ENCODE measurements at places on chromosomes 4 and X.

- no peak for DNase-seq
These were observed 17.6 kb downstream of the TKTL1 start for GRCh38 chrX:154313147-154313546.

- no peak for DNase-seq
These were observed 578.6 kb downstream of the SPOCK3 start for GRCh38 chr4:166655705-166656104.

GRCh38 chrX:53704854-53705253 lies 18.3 kb upstream of the HUWE1 start:
- DNase-seq: no peak

DNA sequence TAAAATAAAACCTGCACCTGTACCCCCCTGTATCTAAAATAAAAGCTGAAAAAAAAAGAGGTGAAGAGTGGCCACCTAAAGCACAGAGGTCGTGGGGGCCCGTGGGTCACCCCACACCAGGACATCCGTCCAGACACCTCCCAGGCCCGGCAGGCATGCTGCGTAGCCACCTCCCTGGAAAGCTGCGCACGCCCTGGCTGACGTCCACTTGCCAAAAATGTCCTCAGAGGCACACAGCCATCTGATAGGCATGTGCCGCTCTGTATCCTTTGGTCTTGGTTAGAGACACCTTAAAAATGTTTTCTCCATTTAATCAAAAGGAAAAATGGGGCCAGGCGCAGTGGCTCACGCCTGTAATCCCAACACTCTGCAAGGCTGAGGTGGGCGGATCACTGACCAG lies 17.7 kb downstream of the FAM53A start:
- no peak for DNase-seq

GRCh38 chrX:21958916-21959315 lies 18.4 kb downstream of the SMS start:
- DNase-seq: no peak

DNA sequence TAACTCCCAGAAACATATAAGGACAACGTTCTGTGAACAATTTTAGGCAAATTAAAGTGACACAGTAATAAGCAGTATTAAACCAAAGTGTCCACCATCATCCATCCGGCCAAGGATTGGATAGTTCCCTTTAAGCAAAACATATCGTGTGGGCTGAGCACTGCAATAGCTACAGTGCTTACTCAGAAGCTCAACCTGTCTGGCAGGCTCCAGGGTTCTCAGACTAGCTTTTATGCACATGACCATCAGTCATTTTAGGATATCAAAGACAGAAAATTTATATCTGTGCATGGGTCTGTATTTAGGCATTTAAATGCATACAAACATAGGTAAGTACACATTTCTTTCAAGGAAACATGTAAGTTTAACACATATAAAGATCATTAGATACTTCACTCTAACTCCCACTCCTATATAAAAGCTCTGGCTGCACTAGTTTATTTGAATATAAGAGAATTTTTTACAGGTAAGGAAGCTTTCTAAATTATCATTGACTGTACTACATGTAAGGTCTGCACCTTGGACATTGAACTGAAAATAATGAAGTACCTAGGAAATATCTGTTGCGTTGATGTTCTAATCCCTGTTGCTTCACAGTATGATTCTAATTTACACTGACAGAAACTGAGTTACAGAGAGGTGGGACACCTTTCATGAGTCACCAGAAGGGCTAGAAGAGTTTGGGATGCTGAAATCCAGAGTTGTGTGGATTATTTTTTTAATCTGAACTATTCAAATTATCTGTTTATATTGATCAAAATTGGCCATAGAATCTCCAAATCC lies 67.6 kb downstream of the ELOVL6 start:
- no peak for DNase-seq
